ENCODE measurements at places on chromosomes 1 and 21.
A peak's percentile ranks its signal among the peaks of the same experiment; 100 is the strongest.

- no peak for DNase-seq
Observed at GRCh38 chr1:61674221-61674620, 50.7 kb downstream of the TM2D1 start.

- no peak for DNase-seq
Observed at GRCh38 chr21:34123609-34124008, 50.2 kb downstream of the MRPS6 start.

DNA sequence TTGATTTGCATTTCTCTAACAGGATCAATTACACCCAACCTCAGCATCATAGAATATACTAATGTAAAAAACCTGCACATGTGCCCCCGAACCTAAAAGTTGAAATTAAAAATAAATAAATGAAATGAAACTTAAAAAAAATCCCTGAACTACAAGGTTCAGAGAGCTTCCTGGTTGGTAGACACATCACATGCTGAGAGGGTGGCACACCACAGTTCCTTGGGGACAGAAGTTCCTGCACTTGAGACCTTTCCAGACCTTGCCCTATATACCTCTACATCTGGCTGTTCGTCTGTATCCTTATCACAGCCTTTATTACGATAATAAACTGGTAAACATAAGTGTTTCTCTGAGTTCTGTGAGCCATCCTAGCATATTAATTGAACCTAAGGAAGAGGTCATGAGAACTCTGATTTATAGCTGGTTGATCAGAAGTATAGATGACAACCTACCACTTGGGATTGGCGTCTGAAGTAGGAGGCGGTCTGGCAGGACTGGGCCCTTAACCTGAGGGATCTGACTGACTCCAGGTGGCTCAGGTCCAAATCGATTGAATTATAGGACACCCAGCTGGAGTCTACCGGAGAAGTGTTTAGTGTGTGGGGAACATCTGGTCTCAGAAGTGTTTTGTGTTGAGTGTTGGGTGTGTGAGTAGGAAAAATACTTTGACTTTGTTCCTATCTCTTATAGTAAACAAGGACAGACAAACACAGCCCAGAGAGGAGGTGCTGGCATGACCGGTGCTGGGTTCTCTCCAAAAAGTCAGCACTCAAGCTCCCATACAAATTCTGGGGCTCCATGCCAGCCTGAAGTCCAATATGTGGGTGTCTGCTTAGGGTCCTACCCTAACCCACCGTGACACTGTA, 19.0 kb downstream of the C1orf115 start:
- no peak for DNase-seq

DNA sequence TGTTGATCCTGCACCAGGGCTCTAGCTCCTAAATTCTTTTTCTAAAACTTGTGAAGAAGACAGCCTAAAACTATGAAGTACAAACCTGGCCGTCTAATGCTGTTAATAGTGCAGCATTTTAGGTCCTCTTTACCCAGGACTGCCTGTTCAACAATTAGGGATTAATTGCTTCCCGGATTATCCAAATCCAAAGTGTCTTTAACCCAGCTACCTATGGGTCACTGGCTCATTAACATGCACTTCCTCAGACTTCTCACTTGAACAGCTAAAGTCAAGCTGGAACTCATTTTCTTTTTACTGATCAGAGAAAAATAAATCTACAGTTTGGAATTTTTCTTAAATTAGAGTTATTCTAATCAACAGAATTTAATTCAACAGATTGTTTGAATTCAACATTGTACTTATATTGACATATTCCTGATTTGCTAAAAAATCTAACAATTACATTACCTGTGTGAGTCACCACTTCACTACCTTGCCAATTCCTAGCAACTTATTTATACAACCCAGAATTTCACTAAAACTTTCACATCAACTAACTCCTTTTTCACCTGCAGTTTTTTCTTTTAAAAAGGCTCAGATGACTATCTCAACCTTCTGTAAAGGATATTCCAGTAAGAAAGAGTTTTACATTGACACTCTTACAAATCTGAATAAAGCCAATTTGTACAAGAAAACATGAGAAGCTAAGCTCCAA, 3.3 kb downstream of the HNRNPU start:
- DNase-seq, result no peak

GRCh38 chr1:183022202-183023145, 746 bp upstream of the LAMC1 start:
- peak; percentile 56 for DNase-seq
